ENCODE measurements at places on chromosomes 13 and 19. TPM values are rescaled to one million over a fixed set of nuclear protein-coding genes. Genes with fewer than 3 reads are reported as not detected.

LHB gene
- total RNA-seq = not detected

- no peak overlapping the region for H3K27ac ChIP-seq
- H3K36me3 ChIP-seq = peaks cover 74% of the 10 kb centered on the region
- H3K27me3 ChIP-seq = no peaks in the 10 kb centered on the region
- H3K4me3 ChIP-seq = no peak overlapping the region
- DNase-seq = no peak
These were observed 16.5 kb downstream of the MIER2 start for GRCh38 chr19:328025-328505.

GRCh38 chr13:29319451-29319850, 276.0 kb downstream of the SLC7A1 start:
- H3K4me1 ChIP-seq = no peaks in the 10 kb centered on the region
- no peak overlapping the region for H3K4me3 ChIP-seq
- no peaks in the 10 kb centered on the region for H3K27me3 ChIP-seq
- no peak overlapping the region for H3K27ac ChIP-seq
- H3K36me3 ChIP-seq = no peaks in the 10 kb centered on the region

GRCh38 chr19:38734426-38735256, 9.6 kb downstream of the CAPN12 start:
- DNase-seq = no peak
- no peak overlapping the region for H3K4me3 ChIP-seq
- H3K4me1 ChIP-seq = no peaks in the 10 kb centered on the region
- peak overlapping the region; percentile 71 for H3K27ac ChIP-seq

DNA sequence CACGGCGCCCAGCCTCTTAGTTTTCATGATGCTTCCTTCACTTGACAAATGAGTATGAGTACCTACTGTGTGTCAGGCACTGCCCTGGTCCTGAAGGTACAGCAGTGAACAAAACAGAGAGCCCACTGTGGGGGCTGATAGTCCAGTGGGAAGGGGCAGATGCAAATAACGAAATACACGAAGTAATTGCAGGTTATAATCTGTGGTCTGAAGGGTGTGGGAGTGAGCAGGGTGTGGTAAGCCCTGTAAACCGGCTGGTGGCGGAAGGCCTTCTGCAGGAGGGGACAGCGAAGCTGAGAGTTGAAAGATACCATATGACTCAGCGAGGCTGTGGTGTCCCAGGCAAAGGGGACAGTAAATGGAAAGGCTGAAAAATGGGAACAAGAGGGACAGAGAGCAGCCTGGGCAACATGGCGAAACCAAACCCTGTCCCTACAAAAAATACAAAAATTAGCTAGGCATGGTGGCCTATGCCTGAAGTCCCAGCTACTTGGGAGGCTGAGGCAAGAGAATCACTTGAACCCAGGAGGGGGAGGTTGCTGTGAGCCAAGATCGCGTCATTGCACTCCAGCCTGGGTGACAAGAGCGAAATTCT, 60.5 kb downstream of the MAP4K1 start:
- no peaks in the 10 kb centered on the region for H3K4me1 ChIP-seq
- no peak overlapping the region for H3K4me3 ChIP-seq
- no peak for DNase-seq
- no peaks in the 10 kb centered on the region for H3K36me3 ChIP-seq
- no peak overlapping the region for H3K27ac ChIP-seq

DNA sequence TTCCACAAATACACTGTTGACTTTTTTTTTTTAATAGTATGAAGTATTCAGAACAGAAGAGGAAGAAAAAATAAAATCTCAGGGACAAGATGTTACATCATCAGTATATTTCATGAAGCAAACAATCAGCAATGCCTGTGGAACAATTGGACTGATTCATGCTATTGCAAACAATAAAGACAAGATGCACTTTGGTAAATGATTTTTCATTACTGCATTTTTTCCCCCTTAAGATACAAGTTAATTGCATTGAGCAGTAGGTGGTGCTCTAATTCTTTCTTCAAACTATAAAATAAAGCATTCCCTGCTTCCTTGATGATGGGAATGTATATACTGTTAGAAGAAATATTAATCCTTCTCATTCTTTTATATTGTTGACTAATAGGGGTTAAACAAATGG, 17.1 kb downstream of the UCHL3 start:
- H3K36me3 ChIP-seq = peaks cover 18% of the 10 kb centered on the region
- no peaks in the 10 kb centered on the region for H3K27me3 ChIP-seq
- DNase-seq = no peak
- H3K4me1 ChIP-seq = no peaks in the 10 kb centered on the region
- no peak overlapping the region for H3K4me3 ChIP-seq
- no peak overlapping the region for H3K27ac ChIP-seq

GRCh38 chr19:22622020-22622419, 12.1 kb upstream of the ZNF492 start:
- no peak for DNase-seq
- H3K4me3 ChIP-seq = no peak overlapping the region
- peaks cover 10% of the 10 kb centered on the region for H3K4me1 ChIP-seq

DNA sequence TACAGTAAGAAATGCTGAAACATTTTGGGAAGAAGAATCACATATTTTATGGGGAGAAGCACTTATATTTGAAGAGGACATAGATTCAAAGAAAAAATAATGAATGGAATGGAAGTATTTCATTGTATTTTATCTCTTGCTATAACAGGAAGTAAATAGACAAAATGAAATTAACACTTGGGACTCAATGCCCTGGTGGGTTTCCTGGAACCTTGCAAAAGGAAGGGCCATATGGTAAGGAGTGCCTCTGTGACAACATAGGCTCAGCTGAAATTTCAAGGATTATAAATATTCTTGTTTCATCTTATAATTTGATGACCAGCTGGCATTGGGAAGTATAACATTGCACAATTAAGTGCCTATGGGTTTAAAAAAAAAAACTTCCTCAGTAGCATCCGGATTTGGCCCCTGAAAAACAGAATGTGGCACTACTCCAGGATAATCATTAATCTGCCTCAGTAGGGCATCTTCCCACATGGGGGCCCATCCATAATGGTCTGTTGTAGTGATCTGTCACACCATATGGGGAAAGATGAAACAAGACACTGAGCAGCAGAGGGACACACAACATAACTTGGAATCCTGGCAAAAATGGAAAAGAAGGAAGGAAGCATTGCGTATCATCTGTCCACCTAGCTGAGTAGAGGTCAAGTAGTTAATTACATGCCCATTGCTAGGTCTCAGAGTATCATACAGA, 321.6 kb downstream of the NDFIP2 start:
- H3K36me3 ChIP-seq = no peaks in the 10 kb centered on the region
- no peaks in the 10 kb centered on the region for H3K27me3 ChIP-seq
- H3K4me1 ChIP-seq = peaks cover 2% of the 10 kb centered on the region
- H3K4me3 ChIP-seq = no peak overlapping the region
- no peak overlapping the region for H3K27ac ChIP-seq

DNA sequence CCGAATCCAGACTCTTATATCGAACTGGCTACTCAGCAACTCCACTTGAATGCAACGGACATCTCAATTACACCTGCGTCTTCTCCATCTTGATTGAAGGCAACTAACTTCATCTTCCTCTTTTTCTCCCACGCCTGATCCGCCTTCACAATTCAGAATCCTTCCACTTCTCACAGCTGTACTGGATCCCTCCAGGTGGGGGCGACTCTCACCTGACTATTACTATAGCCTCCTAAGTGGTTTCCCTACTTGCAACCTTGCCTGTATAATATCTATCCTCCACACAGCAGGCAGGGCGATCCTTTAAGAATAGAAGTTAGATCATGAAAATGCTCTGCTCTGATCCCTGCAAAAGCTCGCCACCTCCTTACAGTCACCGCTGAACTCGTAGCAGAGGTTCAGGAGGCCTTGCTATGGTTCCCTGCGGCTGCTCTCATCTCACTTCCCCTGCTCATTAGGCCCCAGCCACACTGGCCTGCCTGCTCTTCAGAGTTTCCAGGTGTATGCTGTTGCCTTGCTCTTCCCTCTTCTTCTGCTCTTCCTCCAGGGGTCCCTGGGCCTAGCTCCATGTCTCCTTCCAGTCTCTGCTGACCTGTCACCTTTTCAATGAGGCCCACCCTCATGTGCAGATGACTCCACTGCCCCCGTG, 31.9 kb downstream of the RFXAP start:
- no peak for DNase-seq
- peaks cover 12% of the 10 kb centered on the region for H3K36me3 ChIP-seq
- H3K27me3 ChIP-seq = no peaks in the 10 kb centered on the region
- peaks cover 10% of the 10 kb centered on the region for H3K4me1 ChIP-seq
- no peak overlapping the region for H3K4me3 ChIP-seq
- H3K27ac ChIP-seq = no peak overlapping the region

All from right atrium auricular region (tissue), 2 donors.